ENCODE measurements at places on chromosomes 3 and 15.

- no peak for DNase-seq
These were observed 158.1 kb downstream of the APBA2 start for GRCh38 chr15:29043736-29044502.

DNA sequence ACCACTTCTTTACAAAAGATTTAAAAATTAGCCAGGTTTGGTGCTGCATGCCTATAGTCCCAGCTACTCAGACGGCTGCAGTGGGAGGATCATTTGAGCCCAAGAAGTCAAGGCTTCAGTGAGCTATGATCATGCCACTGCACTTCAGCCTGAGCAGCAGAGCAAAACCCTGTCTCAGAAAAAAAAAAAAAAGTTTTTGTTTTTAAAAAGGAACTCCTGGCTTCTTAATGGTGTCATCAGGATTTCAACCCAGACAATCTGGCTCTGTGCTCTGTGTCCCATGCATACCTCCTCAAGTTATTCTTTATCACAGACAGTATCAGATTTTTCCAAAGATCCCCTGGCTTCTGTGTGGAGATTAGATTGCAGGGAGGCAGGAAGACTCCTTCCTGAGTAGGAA lies 64.2 kb upstream of the IL12A start:
- no peak for DNase-seq

- DNase-seq: no peak
These were observed 57.6 kb downstream of the GAP43 start for GRCh38 chr3:115680803-115681345.

DNA sequence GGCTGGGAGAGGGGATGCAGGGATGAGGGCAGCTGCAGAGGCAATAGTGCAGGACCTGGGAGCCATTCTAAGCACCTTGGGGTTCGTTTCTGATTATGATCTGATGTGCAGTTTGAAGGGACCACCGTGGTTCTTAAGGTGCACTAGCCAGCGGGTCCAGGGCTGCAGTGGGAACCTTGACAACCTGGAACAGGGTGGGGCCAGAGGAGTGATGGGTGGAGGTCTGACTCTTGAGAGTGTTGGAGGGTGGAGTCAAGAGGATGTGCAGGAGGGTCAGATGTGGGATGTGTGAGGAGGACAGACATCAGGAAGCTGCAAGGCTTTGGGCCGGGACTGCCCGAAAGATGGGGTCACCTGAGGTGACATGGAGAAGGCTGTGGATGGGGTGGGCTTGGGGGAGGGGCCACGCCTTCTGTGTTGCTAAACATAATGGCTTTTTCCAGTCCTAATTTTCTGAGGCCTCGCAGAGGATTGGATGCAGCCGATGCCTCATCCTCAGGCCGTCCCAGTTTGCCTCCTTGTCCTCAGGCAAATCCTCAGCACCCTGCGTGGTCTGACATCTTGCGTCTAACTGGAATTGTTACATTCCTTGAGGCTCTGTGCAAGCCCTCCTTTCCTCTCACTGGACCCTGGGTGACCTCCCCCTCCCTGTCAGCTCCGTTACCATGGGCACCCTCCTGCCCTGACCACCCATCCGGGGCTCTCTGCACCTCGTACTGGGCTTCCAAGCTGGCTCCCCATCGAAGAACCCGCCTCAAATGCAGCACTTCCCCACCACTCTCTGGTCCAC lies 61.4 kb upstream of the TRPM1 start:
- no peak for DNase-seq

GRCh38 chr3:53230789-53231188 lies 25.0 kb downstream of the TKT start:
- DNase-seq: peak; percentile 7

- DNase-seq: no peak
These were observed 303.0 kb downstream of the PLOD2 start for GRCh38 chr3:145857956-145858355.

GRCh38 chr3:13716540-13717221 lies 163.2 kb downstream of the WNT7A start:
- DNase-seq: no peak

GRCh38 chr3:136672457-136672856 lies 79.7 kb downstream of the STAG1 start:
- no peak for DNase-seq

- DNase-seq: no peak
These were observed 99.4 kb upstream of the DLG1 start for GRCh38 chr3:197397838-197398237.

DNA sequence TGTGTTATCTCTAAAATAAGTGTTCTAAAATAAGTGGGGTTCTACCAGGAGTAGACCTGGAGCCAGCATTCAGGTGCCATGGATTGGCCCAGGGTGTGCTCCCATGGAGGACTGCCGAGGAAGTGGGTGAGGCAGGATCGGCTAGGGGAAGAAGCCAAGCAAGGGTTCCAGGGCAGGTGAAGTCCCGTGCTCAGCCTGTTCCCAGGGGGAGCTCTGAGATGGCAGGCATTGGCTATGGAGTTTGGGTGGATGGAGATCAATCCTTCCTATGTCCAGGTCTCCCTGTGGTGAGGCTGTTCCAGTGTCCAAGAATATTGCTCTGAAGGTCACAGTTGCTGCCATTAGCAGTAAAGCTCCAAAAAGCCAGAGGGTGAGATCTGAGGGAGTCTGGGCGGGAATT lies 46.9 kb upstream of the ITGA11 start:
- no peak for DNase-seq

DNA sequence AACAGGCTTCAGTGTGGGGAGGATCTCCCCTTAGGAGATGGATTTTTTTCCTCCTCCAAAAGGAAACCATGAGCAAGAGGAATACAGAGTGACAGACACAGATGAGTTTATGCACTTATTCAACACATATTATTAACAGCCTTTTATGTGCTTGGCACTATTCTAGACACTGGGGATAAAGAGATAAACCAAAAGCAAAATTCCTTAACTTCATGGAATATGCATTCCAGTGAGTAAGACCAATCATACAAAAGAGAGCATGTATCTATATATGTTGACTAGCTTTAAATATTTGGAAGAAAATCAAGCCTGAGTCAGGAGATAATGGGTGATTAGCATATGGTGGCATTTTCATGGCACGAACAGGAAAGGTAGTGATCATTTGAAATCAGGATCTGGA lies 284.4 kb upstream of the RASGRP1 start:
- DNase-seq: no peak

DNA sequence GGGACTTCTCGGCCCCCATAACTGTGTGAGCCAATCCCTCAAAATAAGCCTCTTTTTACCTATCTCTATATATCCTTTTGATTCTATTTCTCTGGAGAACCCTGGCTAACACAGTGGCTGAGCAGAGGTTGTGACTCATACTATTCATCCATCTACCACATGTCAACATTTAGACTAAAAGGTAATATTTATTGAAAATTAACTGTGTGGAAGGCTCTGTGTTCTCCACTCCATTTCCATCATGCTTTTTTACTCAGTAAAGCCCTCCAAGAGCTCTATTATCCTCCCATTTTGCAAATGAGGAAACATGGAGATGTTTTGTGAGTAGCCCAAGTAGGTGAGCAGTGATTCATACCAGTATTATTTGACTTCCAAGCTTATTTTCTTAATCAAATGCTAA lies 217.9 kb upstream of the DCBLD2 start:
- DNase-seq: no peak

- DNase-seq: no peak
These were observed 76.9 kb downstream of the SAMMSON start for GRCh38 chr3:70076396-70076795.

DNA sequence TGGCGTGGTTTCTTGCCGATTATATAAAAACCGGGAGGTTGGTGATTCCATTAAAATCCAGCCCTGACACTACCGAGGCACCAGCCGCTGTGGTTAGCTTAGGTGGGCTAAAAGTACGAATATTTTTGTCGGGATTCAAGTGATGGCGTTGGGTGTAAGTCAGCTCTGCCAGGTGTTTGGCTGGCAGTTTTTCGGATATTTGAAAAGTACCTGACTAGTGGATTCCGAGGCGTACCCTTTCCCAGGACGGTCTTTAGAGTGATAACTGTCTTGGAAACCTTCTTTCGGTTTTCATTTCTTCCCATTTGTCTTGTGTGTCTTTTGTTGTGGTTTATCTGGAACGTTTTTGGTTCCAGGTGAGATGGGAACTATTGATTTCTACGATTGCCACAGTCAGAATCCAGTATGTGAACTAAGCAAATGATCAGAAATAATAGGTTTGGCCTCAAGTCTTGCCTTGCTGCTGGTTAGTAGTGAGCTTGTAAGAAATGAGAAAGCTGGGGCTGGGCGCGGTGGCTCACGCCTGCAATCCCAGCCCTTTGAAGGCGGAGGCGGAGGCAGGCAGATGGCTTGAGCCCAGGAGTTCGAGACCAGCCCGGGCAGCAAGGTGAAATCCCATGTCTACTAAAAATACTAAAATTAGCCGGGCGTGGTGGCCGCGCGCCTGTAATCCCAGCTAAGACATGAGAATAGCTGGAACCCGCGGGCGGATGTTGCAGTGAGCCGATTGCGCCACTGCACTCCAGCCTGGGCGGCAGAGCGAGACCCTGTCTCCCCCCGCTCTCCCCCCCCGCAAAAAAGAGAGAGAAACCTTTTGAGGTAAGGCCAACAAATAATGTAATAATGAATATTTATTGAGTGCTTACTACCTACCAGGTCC lies 1.4 kb downstream of the FYTTD1 start:
- peak; percentile 79 for DNase-seq

GRCh38 chr15:51137024-51137423 lies 42.3 kb upstream of the TNFAIP8L3 start:
- no peak for DNase-seq

- DNase-seq: no peak
These were observed 22.7 kb downstream of the MGLL start for GRCh38 chr3:127799476-127800222.

- DNase-seq: no peak
These were observed 3.9 kb upstream of the TGM4 start for GRCh38 chr3:44870375-44871061.

- DNase-seq: no peak
These were observed 21.4 kb downstream of the CBLB start for GRCh38 chr3:105847452-105847851.
